ENCODE measurements at places on chromosomes 7 and 10.

GRCh38 chr10:71849461-71849908 is 1.6 kb downstream of the PSAP start:
- no peak for DNase-seq

DNA sequence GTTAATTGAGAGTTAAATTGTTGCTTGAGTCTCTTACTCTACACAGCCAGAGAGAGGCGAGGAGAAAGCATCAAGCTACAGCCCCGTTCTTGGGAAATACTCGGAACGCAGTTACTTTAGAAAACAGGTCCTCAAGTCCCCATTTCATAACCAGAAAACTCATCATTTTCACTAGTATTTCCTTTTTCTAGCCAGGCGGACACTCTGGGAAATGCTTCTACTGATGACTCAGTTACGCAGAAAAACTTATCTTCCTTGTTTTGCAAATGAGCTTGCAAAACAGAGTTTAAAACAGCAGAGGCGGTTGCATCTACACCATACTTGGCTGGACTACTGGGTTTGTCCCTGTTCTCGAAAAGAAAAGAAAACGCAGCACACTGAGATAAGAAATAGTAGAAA is 111.4 kb upstream of the FGFR2 start:
- no peak for DNase-seq

GRCh38 chr7:51318886-51319579 is 2.4 kb upstream of the COBL start:
- DNase-seq, result peak; percentile 53

DNA sequence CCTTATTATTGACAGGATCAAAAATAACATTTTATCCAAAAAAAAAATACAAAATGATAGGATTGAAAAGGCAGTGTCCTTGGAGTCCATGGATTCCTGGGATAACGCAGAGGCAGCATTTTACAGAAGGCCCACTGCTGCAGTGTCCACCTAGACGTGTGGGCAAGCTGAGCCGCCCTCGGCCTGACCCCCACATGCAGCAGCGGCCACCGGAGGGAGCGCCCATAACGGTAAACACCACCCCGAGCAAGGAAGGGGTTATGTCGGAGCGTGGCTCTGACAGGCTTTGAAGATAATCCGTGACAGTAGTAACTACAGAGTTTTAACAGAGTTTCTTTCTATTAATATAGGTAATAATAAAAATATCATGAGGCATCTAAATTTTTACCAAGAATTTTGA is 45.3 kb upstream of the PITRM1 start:
- no peak for DNase-seq

DNA sequence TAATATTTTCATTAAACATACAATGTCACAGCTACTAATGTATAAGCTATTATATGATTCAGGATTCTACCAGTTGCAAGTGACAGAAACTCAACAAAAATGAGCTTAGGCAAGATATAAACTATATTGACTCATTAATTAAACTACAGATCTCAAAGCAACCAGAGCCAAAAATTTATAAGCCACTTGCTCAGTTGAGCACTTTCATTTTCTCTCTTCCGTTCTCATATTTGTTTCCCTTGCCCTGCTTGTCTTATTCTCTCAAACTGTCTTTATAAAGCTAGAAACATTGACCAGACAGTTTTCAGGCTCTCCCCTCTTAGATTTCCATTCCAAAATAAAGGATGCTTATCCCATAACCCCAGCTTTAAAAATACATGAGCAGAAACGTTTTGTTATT is 60.2 kb upstream of the DGKB start:
- DNase-seq, result peak; percentile 20

DNA sequence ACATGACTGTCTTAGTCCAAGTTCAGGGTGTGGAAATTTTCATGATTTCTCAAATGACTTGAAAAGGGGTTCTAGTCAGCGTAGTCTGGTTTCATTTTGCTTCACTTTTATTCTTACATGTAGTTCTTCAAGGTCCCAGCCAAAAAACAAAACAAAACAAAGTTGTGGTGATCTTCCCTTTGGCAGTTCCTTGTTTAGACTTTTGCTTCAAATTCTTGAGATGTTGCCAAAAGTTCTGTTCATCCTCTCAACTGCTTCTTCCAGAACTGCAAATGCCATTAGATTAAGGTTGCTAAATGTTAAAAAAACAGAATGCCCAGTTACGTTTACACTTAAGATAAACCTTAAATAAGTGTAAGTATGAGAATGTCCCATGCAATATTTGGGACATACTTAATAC is 370.8 kb upstream of the LRRTM3 start:
- no peak for DNase-seq

DNA sequence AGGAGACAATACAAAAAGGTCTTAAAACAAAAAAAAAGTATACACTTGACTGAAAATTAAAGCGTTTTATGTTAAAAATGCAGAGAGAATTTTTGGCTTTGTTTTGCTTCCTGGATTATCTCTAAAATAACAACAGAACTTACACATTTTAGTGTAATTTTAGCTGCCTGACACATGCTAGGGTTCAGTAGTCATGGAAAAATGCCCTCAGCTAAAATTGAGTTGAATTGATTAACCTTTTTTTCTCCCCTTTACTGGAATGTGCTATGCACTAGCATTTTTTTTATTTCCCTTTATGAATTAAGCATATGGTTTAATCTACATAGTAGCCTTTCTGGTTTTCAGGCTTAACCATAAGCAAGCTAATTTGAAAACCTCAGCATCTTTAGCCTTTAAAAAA is 89.9 kb downstream of the ZNF277 start:
- DNase-seq, result no peak

DNA sequence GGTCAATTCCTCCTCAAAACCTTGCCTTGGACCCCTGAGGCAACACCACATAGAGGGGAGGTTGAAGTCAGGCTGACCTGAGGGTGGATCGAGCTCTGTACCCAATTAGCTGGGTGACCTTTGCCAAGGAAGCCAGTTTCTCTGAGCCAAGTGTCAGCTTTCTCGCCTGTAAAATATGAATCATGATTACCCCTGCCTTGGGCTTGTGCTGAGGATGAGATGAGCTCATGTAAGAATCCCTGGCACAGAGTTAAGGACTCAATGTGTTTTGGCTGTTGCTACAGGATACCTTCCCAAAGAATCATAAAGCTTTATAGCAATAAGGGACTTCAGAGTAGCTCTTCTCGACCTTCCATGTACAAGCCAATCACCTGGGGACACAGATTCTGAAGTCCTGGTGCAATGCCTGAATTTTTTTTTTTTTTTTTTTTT is 43.5 kb upstream of the CACUL1 start:
- DNase-seq, result no peak

DNA sequence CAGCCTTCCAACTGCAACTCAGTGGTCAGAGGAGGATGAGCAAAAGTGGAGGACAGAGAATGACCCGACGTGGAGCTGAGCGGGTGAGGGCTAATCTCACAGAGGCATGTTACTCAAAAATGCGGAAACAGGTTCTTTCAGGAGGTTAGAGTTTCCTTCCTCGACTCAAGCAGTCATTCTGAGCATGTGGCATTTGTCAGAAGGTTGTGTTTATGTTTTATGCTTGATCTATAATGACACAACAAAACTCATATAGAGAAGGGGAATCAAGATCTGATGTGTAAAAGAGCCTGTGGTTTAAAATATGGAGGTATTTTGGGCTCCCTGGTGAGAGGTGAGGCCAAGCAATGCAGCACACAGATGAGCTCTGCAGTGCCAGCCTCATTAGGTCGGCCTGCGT is 311.4 kb downstream of the ADARB2 start:
- no peak for DNase-seq

DNA sequence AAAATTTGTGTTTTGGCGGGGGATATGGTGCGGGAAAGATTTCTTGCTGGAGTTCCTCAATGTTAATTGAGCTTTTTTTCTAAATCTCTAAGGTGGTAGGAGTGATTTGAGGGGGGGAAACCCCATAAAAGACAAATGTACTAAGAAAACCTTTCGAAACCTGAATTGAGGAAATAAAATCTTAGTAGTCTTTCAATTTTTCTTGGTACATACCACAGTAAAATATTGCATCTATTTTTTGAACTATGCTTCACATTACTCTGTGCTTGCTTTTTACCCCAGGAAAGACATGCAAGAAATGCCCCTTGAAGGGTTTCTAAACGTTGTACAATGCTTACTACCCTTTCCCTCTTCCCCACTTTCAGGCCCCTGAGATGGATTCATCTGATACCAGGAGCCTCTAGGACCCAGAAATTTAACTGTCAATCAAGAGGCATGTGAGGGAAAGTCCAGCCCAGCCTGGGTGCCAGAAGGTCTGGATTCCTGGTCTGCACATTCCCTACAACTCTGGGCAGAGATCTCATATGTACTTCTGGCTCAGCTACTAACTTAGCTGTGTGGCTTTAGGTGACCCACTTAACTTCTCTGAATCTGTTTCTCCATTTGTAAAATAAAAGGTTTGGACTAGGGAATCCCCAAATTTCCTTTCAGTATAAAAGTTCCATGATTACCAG is 5.8 kb upstream of the PDCD4 start:
- no peak for DNase-seq

GRCh38 chr7:47571331-47572093 is 10.4 kb downstream of the TNS3 start:
- peak; percentile 98 for DNase-seq

DNA sequence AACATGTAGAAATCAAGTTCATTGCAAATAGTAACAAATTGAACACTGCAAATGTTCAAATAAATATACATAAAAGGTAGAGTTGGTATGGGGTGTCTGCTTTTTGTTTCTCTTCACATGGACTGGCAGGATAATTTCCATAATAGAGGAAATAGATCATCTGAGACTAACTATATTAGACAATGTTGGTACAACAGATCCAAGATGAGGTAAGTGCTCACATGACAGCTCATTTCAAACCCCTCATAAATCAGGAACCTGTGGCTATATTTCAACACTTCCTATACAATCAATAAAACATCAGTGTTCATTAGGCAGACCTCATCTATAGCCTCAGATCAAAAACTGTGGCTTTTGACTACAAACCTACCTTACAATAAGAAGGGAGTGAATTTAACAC is 469.1 kb downstream of the GRM8 start:
- DNase-seq, result peak; percentile 28

DNA sequence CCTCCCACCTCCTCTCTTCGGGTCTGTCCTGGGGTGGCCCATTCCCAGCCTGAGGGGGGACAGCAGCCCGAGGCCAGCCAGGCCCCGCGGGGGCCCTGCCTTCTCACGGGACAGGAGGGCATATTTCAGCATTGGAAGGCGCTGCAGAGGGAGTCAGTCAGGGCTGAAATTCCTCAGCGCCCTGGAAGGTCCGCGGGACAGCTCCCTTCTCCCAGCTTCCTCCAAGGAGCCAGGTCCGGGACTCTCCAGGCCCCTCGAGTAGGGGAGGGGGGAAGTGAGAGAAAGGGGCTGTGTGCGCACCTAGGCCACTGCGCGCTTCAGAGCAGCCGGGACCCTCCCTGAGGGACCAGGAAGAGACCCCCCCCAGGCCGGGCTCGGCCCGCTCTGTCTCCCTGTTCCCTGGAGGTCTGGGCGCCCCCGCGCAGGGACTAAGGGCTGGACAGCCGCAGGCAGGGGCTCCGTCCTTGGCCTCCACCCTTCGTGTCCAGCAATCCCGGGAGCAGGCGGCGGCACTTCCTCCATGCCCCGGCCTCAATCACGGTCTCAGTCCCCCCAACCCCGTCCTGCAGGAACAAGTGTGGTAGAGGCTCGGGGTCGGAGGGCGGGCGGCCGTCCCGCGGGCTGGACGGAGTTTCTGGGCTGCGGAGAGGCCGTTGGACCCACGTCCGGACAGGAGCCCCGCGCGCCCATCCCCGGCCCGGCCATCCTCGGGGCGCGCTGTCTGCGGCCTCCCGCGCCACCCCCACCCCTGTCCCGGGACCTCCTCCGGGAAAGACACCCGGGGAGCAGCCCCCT is 6.0 kb upstream of the ELFN1 start:
- no peak for DNase-seq

DNA sequence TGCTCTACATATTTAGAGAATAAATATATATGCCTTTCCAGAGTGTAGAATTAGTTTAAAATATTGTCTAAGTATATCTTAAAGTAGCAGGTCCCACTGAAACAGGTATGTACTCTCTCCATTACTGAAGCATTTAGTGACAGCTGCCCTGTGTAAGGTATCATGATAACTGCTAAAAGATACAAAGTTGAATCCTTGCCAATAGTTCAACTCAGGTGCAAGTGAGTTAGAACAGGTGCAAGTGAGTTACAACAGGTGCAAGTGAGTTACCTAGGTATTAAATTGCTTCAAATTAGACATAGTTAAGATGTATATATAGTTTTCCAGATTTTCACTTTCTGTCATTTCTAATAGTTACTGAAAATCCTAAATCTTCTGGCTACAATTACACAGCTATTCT is 119.1 kb downstream of the CNOT4 start:
- peak; percentile 78 for DNase-seq

- DNase-seq, result no peak
These were observed 259.8 kb downstream of the KCNMA1 start for GRCh38 chr10:77377678-77378352.

GRCh38 chr7:131007439-131008330 is 273.7 kb upstream of the KLF14 start:
- peak; percentile 88 for DNase-seq

- no peak for DNase-seq
These were observed 305.6 kb upstream of the PITRM1 start for GRCh38 chr10:3478153-3478552.

- no peak for DNase-seq
These were observed 374.6 kb downstream of the DNAJB6 start for GRCh38 chr7:157711353-157711888.

DNA sequence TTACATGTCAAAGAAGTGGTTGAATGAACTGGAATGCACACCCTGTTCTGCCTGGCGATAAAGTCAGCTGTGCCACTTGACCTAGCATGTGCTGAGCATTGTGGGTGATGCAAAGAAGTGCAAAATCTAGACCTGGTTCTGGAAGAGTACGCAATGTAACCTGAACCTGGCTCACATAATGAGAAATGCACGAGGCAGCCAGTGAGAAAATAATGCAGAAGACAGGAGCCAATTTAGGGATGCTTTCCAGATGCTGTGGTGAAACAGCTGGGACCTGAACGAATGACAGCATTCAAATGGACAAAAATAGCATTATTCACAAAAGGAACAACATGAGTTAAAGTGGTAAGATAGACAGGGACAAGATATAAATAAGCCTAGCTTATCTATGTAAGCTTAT is 402.6 kb downstream of the SORCS1 start:
- no peak for DNase-seq

GRCh38 chr10:55497893-55498499 is 697.0 kb upstream of the PCDH15 start:
- DNase-seq, result no peak

GRCh38 chr7:28919510-28919909 is 38.6 kb downstream of the TRIL start:
- DNase-seq, result no peak

DNA sequence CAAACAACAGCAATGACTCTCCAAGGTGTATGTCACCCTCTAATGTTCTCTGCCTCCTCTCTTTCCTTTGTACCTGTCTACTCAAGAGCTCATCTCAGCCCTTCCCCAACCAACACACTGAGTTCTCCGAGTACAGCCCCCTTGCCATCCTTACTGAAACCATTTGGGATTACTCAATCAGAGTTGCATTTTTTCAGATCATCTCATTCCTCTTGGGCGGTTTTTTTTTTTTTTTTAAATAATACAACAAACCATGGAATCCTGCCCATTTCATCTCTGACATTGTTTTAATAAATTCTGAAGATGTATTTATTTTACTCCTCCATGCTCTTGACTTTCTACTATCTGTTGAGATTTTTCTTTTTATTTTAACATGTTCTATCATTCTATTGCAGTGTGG is 4.2 kb upstream of the CREB3L2 start:
- no peak for DNase-seq
